ENCODE measurements at places on chromosomes 3 and 15. TPM values are rescaled to one million over a fixed set of nuclear protein-coding genes. Genes with fewer than 3 reads are reported as not detected.
A peak's percentile ranks its signal among the peaks of the same experiment; 100 is the strongest.

- no peak for DNase-seq
These were observed 248.6 kb downstream of the OPA1 start for GRCh38 chr3:193841581-193841980.

The UBA7 gene
- total RNA-seq, result 35.7 TPM

GRCh38 chr3:72629191-72629631 is 219.0 kb downstream of the SHQ1 start:
- DNase-seq, result no peak

The BNIP2 gene
- 113 TPM for total RNA-seq

GRCh38 chr3:190302212-190302867 is 19.9 kb downstream of the CLDN1 start:
- DNase-seq, result peak; percentile 17

DNA sequence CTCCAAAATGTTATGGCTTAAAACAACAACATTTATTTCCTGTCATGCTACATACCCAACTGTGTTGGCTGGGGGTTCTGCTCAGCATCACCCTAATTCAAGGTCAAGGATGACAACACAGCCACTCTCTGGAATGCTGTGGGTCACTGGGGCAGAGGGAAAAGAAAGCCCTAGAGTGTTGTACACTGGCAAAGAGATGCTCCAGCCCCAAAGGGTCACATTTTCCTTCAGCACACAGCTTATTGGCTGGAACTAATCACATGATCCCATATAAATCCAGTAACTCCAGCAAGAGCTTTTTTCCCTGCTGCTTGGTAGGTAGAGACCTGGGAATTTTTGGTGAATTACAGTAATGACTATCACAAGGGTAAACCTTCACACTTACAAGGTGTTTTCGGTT is 1041.4 kb downstream of the NTRK3 start:
- DNase-seq, result no peak

The ARL13B gene
- total RNA-seq, result 6.1 TPM
